NCI-H774 (cell line): ENCODE measurements at places on chromosomes 12 and 14.
A peak's percentile ranks its signal among the peaks of the same experiment; 100 is the strongest.

- no peak for DNase-seq
These were observed 34.7 kb upstream of the FAM181A start for GRCh38 chr14:93892505-93892839.

DNA sequence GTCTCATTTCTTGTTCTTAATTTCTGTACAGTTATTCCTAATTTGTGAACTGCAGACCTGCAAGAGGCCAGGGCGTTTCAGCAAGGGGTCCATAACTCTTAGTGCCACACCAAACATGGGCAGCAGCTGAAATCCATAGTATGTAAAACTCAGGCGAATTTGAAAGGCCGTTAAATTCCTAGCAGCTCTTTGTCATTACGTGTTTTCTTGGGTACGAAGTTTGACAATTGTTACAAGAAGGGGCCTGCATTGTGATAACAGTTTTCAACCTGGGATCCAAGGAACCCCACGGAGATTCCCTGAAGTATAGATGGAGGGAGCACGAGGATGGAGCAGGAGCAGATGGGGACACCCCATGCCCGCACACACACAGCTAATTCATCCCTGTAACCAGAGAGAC is 288.0 kb downstream of the ZFP36L1 start:
- DNase-seq: no peak

DNA sequence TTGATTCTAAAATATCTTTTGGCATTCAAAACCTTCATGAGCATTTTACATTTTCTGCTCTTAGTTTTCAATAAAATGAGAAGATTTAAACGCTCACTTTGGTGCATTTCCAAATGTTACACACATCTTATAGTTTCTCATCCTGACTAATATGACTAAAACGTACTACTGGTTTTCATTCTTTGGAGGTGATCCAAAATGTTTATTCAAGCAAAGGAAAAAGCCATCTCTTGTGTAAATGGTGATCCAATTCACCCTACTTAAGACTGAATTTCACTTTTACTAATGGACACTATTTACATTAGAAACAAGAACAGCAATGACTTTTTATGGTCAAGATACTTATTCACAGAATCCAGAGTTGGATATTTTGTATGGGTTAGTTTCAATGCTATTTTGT is 86.6 kb downstream of the KITLG start:
- DNase-seq: no peak

GRCh38 chr14:36361210-36361853 is 40.9 kb upstream of the MBIP start:
- DNase-seq: no peak

DNA sequence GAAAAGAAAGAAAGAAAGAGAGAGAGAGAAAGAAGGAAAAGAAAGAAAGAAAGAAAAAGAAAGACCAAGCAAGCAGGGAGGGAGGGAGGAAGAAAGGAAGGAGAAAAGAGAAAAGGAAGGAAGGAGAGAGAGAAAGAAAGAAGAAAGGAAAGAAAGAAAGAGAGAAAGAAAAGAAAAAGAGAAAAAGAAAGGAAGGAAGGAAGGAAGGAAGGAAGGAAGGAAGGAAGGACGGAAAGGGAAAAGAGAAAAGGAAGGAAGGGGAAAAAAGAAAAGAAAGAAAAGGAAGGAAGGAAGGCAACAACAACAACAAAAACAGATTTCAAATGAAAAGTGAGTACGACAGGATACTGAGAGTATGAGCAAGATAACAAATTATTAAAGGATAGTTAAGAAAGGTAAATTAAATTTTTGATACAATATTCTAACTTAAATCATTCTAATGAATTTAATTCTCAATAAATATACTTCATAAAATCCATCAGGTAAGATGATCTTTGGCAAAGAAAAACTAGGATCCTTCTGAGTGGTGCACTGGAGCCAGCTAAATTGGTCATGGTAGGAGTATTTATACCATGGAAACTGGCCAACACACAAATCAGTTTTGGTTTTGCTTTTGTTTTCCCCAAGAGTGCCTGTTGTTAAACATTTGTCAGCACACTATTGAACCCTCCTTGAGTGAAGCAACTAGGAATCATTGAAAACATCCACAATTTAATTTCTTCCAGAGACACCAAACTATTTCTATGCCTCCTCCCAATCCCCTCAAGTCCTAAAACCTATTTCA is 56.1 kb upstream of the DYRK2 start:
- peak; percentile 54 for DNase-seq

GRCh38 chr12:113826805-113827538 is 139.2 kb downstream of the RBM19 start:
- no peak for DNase-seq

- no peak for DNase-seq
These were observed 22.4 kb downstream of the SLCO1B3 start for GRCh38 chr12:20832911-20833310.

- no peak for DNase-seq
These were observed 252.5 kb downstream of the SLC6A15 start for GRCh38 chr12:84660139-84660538.

DNA sequence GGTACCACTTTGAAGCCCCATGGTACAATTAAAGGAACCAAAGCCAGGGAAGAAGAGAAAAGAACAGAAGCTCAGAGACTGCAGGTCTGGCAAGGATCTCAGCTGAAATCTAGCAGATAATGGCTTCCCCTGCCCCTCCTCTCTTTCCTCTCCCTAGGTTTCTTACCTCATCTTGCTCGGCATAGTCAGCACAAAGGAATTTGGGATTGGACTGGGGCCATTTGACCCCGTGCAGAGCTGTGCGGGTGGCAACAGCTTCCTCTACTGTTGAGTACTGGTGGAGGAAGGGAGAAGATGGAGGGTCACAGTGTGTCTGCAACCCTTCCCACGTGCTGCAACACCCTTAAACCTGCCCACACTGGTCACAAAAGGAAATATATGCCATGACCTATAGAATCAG is 4.7 kb upstream of the CDH24 start:
- no peak for DNase-seq

DNA sequence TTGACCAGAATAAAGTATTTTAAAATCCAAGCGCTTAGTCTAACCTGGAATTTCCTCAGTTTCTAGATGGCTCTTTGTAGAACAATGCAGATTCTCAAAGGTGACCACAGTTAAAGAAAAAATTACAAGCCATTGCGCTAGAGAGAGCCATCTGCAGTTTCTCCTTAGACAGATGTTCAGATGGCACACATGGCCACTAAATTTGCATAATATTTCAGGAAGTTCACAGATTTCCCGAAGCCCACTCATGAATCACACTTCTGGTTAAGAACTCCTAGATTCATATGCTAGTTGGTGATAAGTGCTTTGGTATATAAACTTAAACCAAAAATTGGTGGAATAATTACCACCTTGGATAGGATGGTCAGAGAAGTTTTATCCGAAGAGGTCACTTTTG is 749 bp downstream of the AKAP3 start:
- DNase-seq: no peak
